ENCODE measurements at places on chromosomes 5 and 9. TPM values are rescaled to one million over a fixed set of nuclear protein-coding genes. Genes with fewer than 3 reads are reported as not detected.

DNA sequence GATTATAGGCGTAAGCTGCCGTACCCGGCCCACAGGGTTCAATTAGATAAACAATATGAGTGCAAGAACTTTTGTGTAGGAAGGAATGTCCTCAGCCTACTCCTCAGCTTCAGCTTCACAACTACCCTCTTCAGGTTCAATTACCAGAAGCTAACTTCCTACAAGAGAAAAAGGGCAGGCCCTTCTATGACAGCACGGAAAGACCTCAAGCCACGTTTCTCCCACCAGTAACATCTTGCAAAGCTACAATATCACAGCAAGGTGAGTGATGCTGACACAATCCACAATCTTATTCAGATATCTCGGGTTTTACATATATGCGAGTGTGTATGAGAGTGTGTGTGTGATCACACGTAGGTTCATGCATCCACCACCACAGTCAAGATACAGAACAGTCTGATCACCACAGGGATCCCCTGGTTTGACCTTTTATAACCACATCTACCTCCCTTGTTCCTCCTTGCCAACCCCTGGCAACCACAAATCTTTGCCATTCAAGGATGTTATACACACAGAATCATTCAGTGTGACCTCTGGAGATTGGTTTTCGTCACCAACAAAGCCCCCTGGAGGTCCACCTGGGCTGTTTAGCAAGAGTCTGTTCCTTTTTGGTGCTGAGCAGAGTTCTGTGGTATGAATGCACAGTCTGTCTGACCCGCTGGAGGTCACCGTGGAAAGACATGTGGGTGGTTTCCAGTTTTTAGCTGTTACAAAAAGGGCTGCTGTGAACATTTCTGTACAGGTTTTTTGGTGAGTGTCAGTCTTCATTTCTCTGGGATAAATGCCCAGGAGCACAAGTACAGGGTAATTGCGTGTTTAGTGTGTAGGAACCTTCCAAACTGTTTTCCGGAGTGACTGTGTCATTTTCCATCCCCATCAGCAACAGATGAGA lies 38.2 kb downstream of the IPPK start:
- no peaks in the 10 kb centered on the region for H3K4me1 ChIP-seq
- H3K36me3 ChIP-seq = peaks cover 30% of the 10 kb centered on the region
- H3K27me3 ChIP-seq = no peaks in the 10 kb centered on the region
- DNase-seq = no peak
- H3K4me3 ChIP-seq = no peak overlapping the region

GRCh38 chr5:151592855-151593408 lies 1.8 kb upstream of the FAT2 start:
- H3K4me1 ChIP-seq = peaks cover 21% of the 10 kb centered on the region
- H3K27ac ChIP-seq = no peak overlapping the region
- H3K36me3 ChIP-seq = no peaks in the 10 kb centered on the region
- DNase-seq = no peak
- H3K4me3 ChIP-seq = no peak overlapping the region

- no peaks in the 10 kb centered on the region for H3K27me3 ChIP-seq
- no peak for DNase-seq
- no peak overlapping the region for H3K4me3 ChIP-seq
- H3K36me3 ChIP-seq = no peaks in the 10 kb centered on the region
These were observed 149.6 kb downstream of the DROSHA start for GRCh38 chr5:31382051-31382878.

- no peak for DNase-seq
- H3K4me3 ChIP-seq = no peak overlapping the region
- H3K36me3 ChIP-seq = no peaks in the 10 kb centered on the region
- no peaks in the 10 kb centered on the region for H3K4me1 ChIP-seq
- no peak overlapping the region for H3K27ac ChIP-seq
These were observed 37.2 kb downstream of the PLAC8L1 start for GRCh38 chr5:146068206-146068605.

GRCh38 chr5:173953528-173954090 lies 35.4 kb upstream of the C5orf47 start:
- H3K4me1 ChIP-seq = no peaks in the 10 kb centered on the region
- H3K27ac ChIP-seq = peak overlapping the region; percentile 17
- H3K36me3 ChIP-seq = peaks cover 9% of the 10 kb centered on the region
- no peaks in the 10 kb centered on the region for H3K27me3 ChIP-seq

DNA sequence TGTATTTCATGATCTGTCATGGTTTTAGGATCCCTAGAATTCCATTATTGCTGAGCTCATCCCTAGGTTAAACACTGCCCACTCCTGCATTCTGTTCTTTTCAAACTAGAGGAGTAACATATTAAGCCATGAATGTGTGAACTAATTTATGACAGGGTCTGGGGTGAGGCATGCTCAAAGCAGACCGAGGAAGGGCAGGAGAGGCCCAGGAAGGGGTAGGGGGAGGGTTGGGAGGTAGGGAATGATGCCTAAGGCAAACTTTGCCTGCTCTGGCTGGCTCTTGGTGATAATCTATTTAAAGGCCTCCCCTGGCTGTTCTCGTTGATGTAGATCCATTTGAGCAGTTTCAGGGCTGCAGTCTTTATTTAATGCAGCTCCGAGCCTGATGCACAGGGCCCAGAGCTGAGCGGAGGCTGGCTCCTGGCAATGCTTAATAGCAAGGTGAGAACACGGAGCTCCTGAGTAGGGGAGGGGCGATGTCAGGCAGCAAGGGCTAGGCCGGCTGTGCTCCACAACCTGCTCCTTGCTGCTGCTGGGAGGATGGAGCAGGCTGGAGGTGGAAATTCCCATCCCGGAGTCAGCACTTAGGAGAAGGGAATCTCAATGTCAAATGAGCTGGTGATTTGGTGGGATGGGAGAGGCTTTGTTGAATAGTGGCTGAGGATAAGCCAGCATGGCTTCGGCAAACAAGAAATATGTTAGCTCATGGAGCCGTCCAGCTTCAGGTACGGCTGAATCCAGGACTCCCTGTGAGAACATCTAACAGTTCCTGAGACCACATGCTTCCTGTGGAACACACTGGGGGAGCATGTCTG lies 73.2 kb upstream of the UNC5A start:
- H3K4me3 ChIP-seq = no peak overlapping the region
- no peaks in the 10 kb centered on the region for H3K36me3 ChIP-seq
- H3K27ac ChIP-seq = no peak overlapping the region
- no peak for DNase-seq

GRCh38 chr5:58114324-58114723 lies 345.6 kb downstream of the PLK2 start:
- no peaks in the 10 kb centered on the region for H3K4me1 ChIP-seq
- no peak for DNase-seq
- no peaks in the 10 kb centered on the region for H3K36me3 ChIP-seq
- H3K4me3 ChIP-seq = no peak overlapping the region

DNA sequence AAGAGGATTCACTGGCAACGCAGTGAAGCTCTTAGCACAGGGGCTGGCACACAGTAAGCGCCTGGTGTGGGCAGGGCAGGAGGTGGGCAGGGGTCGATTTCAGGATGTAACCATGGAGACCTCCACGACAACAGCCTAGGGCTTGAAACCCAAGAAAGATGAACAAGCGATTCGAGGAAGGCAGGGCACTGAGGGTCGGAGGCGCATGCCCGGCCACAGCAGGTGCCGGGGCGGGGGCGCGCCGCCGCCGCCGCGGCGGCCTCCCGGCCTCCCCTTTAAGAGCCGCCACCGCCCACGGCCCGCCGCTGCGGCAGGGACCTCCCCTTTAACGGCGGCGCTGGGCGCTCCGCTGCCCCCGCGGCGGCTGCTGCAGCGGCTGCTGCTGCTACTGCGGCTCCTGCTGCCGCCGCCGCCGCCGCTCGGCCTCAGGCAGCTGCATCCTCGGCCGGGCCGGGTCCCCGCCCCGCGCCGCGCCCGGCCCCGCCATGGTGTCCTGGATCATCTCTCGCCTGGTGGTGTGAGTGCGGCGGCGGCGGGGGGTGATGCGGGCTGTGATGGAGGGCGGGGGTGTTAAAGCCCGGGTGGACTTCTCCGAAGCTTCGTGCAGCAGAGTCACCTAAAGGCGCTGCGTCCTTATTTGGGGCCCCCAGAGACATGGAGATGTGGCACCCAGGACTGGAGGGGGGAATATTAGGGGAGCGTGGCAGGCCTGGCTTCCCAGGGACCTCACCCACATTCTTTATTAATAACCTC lies at the start of gene REEP2:
Gene REEP2 (plus strand): TSS at position 334 of the 753 bp plus-strand sequence. CDS start 152 bp downstream, at position 486.
- H3K4me3 ChIP-seq = peak within 1 kb of the TSS; percentile 52

DNA sequence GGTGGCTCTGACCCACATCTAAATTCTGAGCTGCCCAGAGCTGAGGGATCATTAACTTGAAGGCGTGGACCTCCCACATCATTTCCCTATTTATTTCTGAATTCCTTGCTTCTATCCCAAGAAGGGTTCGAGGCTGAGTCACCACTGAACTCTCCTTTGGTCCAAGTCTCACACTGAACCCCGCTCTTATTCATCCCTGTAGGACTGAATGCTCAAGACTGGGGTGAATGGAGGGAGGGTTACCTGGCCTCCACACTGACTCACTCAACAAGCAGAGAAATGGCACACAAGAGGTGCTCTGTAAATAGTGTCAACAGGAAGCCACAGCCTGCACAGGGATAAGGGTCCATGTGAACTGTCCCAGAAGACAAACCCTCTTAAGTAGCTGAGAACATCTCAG lies 79.1 kb upstream of the FSTL4 start:
- no peak overlapping the region for H3K4me3 ChIP-seq
- H3K27me3 ChIP-seq = no peaks in the 10 kb centered on the region
- H3K4me1 ChIP-seq = 0 out of 2 replicates have a peak, but pooled peaks cover 6% of the 10 kb centered on the region
- no peak overlapping the region for H3K27ac ChIP-seq
- DNase-seq = no peak

DNA sequence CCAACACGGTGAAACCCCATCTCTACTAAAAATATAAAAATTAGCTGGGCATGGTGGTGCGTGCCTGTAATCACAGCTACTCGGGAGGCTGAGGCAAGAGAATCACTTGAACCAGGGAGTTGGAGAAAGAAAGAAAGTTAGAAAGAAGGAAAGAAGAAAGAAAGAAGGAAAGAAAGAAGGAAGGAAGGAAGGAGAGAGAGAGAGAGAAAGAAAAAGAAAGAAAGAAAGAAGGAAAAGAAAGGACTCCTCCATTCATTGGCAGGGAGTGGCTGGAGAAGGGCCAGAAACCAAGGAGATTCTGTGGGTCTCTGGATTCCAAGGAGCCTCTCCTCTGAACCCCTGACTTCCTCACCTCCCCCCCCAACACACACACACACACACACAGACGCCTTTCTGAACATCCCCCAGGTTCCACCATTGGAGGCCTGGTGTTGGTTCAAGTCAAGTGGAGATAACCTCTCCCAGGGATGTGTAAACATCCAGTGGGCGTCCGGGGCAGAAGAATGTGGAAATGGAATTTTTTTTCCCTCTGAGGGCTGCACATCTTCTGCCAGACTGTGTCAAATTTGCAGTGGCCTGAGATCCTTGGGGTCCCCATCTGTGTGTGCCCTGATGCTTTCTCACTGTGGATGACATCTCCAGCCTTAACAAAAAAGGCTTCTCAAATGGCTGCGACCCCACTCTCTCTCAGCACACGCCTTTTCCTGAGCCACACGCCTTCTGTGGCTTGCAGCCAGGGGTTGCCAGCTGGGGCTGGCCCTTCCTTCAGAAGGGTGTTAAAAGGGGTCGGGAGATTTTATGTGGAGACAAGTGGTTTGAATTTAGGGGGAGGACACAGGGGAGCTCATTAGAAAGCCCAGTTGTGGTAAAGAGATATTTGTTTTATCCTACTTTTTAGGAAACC lies 109.3 kb upstream of the HAND1 start:
- H3K4me3 ChIP-seq = no peak overlapping the region
- H3K27me3 ChIP-seq = no peaks in the 10 kb centered on the region
- no peak for DNase-seq
- peaks cover 26% of the 10 kb centered on the region for H3K4me1 ChIP-seq
- no peak overlapping the region for H3K27ac ChIP-seq

DNA sequence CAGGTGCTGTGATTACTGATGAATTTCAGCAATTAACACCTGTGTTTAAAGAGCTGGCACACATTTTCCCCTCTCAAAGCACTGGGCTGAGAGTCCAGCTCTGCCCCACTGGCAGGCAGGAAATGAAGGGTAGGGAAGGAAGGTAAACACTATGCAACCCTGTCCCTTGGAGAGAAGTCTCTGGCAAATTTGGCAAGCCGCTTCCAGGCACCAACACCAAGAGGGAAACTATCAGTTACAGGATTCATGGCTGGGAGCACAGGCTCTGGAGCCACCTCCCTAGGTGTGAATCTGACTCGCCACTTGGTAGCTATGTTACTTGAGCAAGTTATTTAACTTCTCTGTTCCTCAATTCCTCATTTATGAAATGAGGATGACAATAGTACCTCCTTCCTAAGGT lies 3.3 kb downstream of the ANKS6 start:
- no peak overlapping the region for H3K4me3 ChIP-seq
- H3K27ac ChIP-seq = peak overlapping the region; percentile 28
- H3K4me1 ChIP-seq = peaks cover 45% of the 10 kb centered on the region
- DNase-seq = no peak

GRCh38 chr9:105191508-105192121 lies 52.8 kb upstream of the SLC44A1 start:
- H3K27ac ChIP-seq = peak overlapping the region; percentile 76
- H3K4me3 ChIP-seq = no peak overlapping the region
- peak; percentile 9 for DNase-seq
- H3K4me1 ChIP-seq = peaks cover 44% of the 10 kb centered on the region
- H3K36me3 ChIP-seq = no peaks in the 10 kb centered on the region
- no peaks in the 10 kb centered on the region for H3K27me3 ChIP-seq

DNA sequence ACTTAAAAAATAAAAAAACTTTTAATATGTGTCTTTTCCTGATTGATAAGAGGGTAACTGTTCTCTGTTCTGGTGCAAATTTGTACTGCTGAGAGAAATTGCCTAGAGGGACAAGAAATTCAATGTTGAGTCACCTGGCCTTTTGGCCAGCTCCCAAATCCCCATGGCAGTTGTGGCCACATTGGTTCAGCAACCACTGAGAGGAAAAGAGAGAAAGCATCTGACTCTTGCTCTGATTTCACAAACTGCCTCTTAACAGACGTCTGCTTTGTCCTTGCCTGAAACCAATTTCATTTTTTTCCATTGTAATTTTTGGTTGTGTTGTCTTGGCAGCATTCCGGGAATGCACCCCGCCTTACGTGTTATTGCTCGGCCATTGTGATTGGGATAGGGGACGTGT lies 42.4 kb downstream of the NTRK2 start:
- H3K36me3 ChIP-seq = no peaks in the 10 kb centered on the region
- H3K4me3 ChIP-seq = no peak overlapping the region
- peak; percentile 70 for DNase-seq

Gene ZNF618
- 0.23 TPM for total RNA-seq

Gene SVEP1
- total RNA-seq = 2.9 TPM

Gene OTP
- not detected for total RNA-seq

Gene FBXL7
- total RNA-seq = not detected

Gene SPINK4
- total RNA-seq = not detected

Gene NME5
- 1.9 TPM for total RNA-seq

Data from PC-9 (cell line).